Activated naive CD4-positive, alpha-beta T cell treated with anti-CD3 and anti-CD28 coated beads, Interleukin-2, amount 50 U/mL, for 72 hours (primary cell): ENCODE measurements at places on chromosomes 12 and 14.

- peak; percentile 43 for DNase-seq
Observed at GRCh38 chr14:91867316-91867988, at the start of gene TC2N. Gene TC2N (minus strand): TSS chr14:91867536. CDS start chr14:91813769, 53,767 bp downstream.

DNA sequence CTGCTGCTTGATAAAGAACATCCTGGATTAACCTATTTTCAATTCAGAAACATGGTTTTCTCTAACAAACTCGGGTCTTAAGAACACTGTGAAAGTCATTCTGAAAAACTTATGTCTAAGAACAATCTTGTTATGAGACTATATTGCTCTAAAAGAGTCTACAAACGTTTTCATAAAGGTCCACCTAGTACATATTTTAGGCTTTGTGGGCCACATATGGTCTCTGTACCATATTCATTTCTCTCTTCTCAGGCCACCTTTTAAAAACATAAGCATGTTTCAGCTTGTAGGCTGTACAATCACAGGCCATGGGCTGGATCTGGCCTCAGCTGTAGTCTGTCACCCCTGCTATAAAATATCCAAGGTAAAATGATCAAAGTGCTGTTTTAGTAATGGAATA, 39.9 kb downstream of the PPP4R3A start:
- DNase-seq: no peak

DNA sequence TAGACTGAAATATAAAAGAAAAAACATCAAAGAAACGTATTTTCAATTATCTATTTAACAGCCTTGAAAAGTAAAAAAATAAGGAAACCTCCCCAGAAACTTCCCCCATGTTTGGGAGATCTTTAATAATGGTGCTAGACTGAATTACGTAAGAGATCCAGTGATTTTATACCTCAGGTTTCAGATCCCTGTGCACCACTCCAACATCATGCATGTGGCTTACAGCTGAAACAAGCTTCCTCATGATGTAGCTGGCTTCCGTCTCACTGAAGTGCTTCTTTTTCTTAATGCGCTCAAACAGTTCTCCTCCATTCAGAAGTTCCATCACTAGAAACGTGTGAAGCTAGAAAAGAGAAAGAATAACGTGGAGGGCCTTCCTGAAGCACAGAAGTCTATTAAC, 78.0 kb upstream of the TTC7B start:
- DNase-seq: no peak

DNA sequence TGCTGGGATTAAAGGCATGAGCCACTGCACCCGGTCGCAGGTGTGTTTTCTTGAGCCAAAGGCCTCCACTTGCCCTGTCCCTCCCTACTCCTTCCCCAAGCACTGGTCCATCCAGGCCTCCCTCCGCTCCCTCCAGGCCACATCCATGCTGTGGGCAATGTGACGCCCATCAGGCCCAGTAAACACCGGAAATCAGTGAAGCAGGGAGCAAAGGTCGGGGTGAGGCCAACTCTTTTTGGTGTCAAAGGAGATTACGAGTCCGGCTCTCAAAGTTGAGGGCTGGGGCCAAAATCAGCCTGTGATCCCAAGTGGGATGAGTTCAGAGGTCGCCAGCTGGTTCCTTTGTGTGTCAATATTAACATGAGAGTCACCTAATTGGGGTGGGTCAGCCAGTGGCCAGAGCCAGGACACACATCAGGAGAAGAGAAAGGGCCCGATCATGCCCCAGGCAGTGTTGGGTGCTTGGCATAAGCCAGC, 195.7 kb downstream of the RBM19 start:
- DNase-seq: no peak

DNA sequence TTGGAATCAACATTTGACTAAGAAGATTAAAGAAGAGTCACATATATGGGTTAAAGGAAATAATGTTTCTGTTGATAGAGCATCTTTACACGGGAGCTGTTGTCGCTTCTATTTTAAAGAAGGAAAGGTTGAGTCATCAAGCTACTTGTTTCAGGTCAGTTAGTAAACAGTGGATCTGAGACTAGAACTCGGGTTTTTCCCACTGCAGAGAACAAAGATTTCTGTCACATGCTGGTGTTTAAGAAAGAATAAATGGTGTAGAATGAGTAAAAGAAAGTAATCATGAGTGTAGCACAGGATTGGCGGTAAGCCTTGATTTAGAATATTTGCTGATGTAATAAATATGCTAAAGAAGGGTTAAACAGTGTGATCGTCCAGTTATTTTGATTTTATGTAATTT, 455.5 kb downstream of the AEBP2 start:
- DNase-seq: no peak

- no peak for DNase-seq
Observed at GRCh38 chr14:104927432-104927816, 2.7 kb downstream of the PLD4 start.

- DNase-seq: no peak
Observed at GRCh38 chr12:60349232-60349978, 753.6 kb downstream of the SLC16A7 start.

GRCh38 chr14:38404616-38405015, 148.7 kb upstream of the CLEC14A start:
- DNase-seq: no peak

DNA sequence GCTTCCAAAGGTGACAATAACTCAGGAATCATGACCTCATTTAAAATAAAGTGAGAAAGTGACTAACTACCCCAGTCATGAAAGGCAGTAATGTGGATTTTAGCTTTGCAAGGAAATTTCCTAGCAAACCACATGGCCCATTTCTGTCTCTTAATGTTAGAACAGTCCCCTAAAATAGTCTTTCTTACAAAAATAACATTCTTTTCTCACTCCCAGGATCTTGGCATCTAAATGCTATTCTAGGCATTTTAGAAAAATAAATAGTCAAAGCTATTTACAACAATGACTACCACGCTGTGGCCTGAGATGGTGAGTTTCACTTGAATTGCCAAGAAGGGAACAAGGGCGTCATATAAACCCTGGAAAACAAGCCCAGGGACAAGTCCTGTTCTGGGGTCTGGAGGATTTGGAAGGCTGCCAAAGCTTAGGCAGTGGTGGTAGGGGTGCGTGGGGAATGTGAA, 101.2 kb upstream of the CCDC175 start:
- no peak for DNase-seq

DNA sequence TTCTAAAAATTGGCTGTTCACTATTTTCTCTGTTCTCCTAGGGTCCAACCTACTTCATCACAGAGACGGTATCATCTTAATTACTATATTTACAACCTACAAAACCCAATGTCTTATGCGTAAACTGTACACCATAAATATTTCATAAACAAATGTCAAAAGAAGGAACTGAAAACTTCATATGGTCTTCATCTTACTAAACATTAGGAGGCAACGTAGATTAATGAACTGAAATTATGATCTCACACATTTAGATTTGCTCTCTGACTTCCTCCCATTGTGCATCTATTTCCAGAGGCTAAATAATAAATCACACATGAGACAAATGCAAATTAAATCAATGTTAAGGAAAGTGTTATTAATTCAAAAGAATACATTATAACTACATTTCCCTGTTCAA, 1850.6 kb upstream of the SEL1L start:
- no peak for DNase-seq

DNA sequence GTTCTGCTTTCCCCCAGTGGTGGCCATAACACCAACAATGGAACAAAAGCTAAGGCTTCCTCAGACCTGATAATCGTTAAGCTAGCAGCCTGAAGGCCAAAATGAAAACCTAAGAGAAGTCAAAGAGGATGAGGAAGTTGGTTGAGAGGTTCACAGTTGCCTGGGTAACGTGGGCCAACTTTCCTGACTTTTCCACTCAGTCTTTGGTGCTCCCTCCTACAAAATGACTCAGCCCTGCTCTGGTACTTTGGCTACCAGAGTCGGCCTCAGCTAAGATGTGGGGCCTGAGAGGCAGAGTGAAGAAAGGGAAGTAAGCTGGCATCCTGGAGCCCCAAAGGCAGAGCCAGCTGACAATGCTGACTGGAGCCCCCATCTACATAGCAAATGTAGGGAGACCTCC, 14.9 kb upstream of the FKBP11 start:
- DNase-seq: no peak

DNA sequence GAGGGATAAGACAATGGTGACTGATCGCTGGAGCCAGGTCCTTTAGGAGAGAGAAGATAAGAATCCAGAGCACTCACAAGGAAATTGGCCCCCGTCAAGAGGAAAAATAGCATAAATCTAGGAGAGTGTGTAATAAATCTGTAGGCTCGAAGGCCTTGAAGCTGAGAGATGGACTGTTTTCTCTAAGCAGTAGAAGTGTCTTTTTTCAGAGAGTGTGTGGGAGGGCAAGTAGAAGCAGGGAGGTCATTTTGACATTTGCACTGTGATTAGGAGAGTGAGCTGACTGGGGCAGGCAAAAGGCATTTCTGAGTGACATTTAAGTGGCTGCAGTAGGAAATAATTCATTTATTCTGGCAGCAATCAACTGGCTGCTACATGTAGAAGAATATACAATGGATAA, 78.0 kb upstream of the DDHD1 start:
- DNase-seq: no peak

GRCh38 chr12:770479-770878, 18.1 kb downstream of the WNK1 start:
- no peak for DNase-seq

DNA sequence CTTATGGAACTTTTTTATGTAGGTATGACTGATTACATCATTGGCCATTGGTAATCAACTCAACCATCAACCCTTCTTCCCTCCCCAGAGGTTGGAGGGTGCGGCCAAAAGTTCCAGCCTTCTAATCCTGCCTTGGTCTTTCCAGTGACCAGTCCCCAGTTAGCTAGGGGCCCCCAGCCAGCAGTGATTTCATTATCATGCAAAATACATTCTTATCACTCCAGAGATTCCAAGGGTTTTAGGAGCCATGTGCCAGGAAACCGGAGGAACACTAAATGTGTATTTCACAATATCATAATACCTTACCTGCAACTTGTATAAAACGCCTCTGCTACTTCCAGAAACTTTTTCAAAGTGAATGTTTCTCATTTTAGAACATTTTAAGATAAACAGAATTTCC, 181.5 kb upstream of the PELI2 start:
- DNase-seq: no peak
